ENCODE measurements at places on chromosomes 6 and 20.

GRCh38 chr6:50927800-50928199 is 109.1 kb downstream of the TFAP2B start:
- no peak for DNase-seq

DNA sequence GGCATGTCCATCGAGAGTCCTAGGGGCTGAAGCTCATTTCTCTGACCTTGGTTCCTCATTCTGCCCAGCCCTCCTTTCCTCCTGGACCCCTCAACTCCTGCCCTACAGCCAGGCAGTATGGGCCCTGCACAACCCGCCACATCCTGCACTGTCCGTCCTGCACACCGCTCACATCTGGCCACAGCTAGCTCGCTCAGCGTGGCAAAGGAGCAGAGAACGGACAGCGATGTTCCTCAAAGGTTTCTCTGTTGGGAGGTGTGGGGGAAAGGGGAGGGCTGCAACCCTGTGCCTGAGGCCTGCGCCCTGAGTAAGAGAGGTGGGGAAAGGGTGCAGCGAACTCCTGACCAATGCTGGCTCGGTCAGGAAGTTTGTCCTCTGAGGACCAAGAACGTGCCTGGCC is 90.1 kb downstream of the PXDC1 start:
- no peak for DNase-seq

DNA sequence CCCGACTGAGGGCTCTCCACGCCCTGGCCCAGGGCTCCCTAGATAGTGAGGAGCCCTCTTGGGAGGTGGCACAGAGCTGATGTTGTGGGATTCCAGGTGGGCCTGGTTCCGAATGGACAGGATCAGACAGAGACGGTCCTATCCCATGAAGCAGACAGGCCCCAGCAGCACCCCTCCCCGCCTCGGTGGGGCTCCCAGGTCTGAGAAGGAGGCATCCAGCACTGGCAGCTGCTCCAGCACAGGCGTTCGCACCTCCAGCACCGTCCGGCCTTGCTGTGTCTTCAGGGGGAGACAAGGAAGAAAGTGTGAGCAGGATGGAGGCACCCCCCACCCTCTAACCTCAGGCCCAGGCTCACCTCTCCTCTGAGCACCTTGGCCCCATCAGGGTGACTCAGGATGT is 28.7 kb downstream of the COL11A2 start:
- DNase-seq: no peak

DNA sequence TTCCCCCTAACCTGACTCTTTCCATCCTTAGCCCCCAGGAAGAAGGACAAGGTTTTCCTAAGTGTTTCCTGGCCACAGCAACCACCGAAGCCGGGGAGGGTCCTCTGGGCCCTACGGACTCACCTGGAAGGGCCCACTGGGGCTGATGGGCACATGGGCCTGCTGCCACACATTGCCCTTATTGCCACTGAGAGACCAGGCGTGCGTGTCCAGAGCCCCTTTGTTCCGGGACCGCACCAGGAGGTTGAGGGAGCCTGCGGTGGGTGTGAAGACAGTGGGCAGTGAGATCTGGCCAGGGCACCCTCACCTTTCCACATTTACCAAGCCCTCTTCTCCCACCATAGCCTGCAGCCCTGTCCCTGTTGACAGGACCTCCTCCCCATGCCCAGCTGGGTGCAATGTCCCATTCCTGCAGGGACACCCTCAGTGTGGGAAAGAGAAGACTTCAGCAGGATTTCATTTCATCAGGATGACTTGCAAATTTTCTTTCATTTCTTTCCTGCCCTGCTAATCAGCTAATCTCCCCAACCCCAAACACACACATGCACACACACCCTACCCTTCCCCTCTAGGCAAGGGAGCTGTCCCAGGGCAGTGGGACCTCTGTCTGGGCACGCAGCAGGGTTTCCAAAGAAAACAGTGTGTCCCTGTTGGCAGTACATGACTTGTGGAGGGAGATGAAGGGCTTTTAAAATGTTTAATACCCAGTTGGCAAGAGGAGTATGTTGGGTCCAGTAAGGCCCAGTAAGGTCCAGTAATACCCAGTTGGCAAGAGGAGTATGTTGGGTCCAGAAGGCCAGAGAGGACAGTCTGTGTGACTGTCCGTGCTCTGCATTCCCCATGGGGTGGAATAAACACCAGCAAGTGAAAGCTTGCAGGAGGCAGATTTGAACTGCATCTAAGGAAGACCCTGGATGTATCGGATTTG is 59.0 kb downstream of the MDGA1 start:
- no peak for DNase-seq
